H4 (cell line): ENCODE measurements at places on chromosomes 11 and 22.

DNA sequence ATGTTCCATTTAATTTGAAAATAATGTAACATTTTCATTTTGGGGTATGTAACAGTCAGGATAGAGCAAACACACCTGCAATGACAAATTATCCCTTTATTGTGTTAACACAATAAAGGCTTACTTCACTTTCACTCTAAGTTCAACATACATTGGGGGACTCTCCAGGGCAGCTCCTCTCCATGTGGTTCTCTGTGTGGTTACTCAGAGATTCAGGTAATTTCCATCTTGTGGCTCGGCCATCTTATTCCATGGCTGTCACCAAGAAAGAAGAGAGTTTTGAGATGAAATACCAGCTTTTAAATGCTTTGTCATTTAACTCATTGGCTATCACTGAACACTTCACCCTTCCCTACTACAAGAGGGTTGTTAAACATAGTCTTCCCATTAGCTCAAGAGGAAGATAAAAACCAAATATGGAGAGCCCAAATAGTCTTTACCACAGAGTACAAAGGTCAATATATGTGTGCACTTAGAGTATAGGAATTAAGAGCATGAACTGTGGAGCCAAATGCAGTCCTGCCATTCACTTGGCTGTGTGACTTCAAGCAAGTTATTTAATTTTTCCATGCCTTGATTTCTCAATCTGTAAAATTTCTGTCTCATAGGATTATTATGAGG is 10.6 kb upstream of the TPH1 start:
- no peak for DNase-seq

DNA sequence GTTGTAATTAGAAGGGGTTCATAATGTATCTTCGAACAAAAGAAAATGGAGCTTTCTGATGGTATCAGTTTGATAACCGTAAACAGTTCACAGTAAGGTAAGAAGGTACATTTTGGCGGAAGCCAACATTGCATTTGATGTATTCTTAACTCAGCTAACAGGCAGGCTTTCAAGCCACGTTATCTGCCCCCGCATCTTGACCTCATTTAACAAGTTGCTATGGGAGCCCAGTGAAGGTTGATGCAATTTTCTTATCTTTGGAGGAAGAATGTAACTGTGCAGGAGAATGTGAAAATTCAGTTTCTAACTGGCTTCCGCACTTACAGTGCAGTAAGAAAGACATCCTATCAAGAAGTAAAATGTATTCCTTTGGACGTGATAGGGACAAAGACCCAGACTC is 110.6 kb downstream of the ETS1 start:
- no peak for DNase-seq

- DNase-seq, result no peak
These were observed 13.6 kb upstream of the CHRNA10 start for GRCh38 chr11:3684819-3685172.

- DNase-seq, result no peak
These were observed 138.5 kb downstream of the NXPE2 start for GRCh38 chr11:114816791-114817190.

DNA sequence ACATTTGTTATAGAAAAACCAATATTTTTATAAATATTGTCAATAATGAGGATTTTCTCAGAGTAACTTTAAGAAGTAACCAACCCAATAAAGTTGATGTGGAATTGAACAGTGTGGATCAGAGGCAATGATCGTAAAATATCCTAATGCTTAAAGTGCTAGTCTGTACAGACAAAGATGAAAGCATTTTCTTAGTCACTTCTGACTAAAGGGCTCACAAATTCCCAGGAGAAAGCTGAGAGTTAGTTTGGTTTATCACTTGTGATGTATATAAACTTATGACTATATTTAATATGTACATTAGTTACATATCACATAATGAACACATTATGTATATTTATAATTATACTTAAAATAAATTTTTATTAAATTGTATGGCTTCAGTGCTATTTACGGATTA is 25.4 kb upstream of the DDI1 start:
- no peak for DNase-seq

- DNase-seq, result no peak
These were observed 94.9 kb upstream of the SEPTIN5 start for GRCh38 chr22:19619144-19620009.

DNA sequence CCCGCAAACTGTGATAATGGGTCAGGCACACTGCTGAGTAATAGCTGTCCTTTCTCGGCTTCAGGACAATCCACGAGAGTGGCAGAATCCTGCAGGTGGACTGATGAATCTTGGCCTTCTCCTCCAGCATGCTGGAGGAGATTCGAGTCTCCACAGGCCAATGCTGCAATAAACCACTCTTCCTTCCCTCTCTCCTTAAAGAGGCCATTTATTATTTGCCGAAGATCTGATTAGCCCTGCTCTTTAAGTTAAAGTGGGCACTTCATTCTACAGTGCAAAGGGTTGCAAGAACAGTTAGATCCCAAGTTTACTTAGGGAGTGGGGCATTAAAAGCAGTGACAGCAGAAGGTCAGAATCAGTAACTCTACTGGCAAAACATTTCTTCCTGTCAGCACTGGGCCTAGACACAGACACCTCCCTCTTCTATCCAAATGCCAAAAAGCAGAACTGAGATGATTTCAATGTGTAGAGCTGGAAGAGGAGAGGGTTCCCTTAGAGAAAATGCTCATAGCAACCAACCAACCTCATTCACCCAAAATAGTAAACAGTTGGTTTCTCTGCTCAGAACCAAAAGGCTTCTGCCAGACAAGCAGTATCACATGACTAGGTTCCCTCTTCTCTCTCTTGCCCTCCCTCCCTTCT is 121.7 kb downstream of the SGSM3 start:
- DNase-seq, result no peak

- no peak for DNase-seq
These were observed 14.8 kb downstream of the TOP3B start for GRCh38 chr22:21967693-21968271.

GRCh38 chr11:65814986-65815565 is 18.7 kb upstream of the SNX32 start:
- no peak for DNase-seq

DNA sequence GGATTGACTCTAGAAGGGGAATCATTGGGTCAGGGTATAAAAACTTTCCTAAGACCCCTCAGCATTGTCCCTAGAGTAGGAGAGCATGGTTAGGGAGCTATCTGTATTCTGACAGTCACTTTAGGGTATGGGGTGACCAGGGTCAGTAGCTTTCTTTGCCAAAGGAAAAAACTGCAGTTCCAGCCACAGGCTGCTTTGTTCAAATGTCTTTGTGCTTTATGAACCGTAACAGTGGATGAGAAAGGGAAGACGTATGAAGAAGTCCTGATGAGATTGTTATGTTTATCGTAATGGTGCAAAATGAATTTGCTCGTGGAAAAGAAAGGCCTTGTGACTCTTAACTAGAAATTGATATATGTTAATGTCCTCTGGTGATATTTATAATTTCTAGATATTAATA is 30.0 kb downstream of the CYB5R2 start:
- DNase-seq, result no peak

- peak; percentile 29 for DNase-seq
These were observed at the start of gene PPM1F for GRCh38 chr22:21952586-21953571. PPM1F (minus strand) TSS chr22:21952848; CDS start chr22:21946048, 6,800 bp downstream.

- no peak for DNase-seq
These were observed 21.7 kb downstream of the POU2AF1 start for GRCh38 chr11:111357150-111358037.

DNA sequence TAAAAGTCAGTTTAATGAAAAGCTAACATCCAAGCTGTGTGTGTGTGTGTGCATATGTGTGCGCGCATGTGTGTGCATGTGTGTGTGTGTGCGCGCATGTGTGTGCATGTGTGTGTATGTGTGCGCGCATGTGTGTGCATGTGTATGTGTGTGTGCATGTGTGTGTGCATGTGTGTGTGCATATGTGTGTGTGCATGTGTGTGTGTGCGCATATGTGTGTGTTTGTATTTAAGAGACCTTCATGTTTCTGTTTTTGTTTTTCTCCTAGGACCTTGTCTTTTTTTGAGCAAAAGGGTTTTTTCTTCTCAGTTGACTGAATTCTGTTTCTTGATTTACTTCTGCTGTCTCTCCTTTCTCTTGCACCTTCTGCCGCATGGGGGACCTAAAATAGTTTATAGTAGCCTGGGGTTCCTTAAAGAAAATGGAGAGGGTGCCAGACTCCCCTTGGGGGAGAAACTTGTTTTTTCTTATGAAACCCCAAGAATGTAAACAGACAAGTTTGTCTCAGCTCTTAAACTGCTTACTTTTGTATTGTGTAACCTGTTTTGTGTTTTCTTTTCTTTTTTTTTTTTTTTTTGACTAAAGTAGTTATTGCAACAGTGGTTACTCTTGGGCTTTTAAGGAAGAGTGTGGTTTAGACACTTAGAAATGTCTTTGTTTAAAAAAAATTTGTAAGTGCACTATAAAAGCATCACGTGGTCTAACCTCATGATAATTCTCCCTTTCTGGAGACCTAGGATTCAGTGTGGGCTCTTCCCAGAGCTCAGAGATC is 53.0 kb downstream of the OSBPL5 start:
- DNase-seq, result peak; percentile 65

- peak; percentile 11 for DNase-seq
These were observed 26.5 kb upstream of the CADM1 start for GRCh38 chr11:115530752-115531151.

- no peak for DNase-seq
These were observed 95.9 kb downstream of the MIAT start for GRCh38 chr22:26753125-26753862.

GRCh38 chr11:86355256-86355655 is 19.4 kb upstream of the CCDC81 start:
- no peak for DNase-seq

DNA sequence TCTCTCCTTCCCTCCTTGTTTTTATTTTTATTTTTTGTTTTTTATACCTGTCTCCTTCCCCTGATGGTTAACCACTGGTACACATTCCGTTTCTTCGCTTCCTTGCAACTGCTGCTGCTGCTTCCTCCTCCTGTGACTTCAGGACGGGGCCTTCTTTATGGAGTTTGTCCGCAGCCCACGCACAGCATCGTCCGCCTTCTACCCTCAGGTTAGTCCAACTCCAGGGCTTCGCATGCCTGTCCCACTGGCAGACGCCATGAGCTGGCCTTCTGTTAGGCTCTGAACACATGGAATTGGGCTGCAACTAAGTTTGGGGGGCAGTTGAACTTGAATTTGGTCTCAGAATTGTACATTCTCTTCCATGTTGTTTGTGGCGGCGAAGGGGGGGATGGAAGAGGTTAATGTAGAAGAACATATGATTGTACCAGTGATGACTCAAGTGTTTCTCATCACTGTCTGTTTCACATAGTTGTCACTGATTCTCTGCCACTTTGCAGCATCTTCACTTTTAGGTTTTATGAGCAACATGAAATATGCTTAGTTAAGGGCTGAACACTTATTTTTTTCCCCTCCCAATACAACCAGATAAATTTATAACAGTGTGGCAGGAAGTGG is 83.0 kb upstream of the YWHAH start:
- DNase-seq, result no peak

- no peak for DNase-seq
These were observed 1350.5 kb downstream of the BRD1 start for GRCh38 chr22:48477031-48477721.

DNA sequence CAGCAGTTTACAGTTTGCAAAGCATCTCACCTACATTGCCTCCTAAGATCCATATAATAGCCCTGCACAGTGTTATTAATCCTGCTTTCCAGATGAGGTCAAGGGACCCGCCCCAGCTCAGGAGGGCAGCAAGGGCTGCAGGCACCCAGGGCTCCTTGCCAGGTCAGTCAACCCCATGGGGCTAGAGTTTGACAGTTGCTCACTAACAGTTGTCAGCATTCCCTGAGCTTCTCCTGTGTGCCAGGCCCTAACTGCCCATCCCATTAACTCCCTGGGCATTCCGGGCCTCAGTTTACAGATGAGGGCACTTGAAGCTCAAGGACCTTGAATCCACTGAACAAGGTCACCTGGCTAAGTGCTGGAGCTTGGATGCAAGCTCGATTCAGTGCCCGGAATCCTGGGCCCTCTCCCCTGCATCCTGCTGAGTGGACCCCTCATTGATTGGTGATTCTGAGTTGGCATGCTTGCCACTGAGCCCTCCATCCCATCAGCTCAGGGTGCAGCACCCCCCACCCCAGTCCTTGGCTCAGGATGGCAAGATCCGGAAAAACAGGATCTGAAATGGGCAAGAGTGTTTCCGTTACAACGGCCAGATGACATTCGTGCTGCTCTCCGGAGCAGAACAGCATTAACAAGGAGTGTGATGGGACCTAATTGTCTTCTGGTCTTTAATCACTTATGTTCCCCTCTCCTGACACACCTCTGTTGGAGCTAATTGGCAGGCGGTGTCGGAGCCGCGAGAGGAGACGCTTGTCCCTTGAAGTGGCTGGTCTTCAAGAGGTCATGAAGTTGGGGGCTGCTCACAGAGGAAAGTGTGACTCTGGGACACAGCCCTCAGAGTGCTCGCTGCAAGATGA is 87.4 kb upstream of the SHISAL1 start:
- no peak for DNase-seq

- DNase-seq, result no peak
These were observed 69.8 kb downstream of the PRR5L start for GRCh38 chr11:36365907-36366306.

DNA sequence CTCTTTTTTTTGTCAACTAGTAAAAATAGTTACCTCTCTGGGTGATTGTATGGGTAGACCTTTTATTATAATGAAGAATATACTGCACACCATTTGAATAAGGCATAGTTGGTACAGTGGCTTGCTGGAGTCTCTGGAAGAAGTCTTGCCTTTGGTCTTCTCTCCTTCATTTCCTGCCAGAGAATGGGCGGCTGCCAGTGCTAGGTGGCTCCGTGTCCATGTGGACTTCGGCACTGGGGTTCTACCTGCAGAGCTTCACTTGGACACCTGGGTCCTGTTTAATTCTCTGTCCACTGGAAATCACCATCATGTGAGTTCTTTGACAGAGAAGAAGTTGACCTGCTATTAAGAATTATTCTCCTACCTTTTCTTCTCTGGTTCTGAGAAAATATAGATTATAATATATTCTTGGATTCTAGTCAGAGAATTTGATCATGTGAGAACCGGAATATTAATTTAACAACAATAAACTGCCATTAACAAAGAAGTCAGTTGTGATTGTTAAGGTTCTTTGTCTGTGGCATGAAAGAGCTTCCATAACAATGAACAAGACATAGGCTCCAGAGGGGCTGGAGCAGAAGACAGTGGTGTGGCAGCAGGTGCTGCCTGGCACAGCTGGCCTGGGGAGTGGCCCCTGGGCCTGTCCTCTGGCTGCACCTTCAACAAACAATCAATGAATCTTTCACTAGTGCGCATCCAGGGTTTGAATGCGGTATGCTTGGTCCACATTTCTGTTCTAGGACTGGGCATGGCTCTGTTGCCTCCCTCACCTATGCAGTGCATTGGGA is 77.5 kb downstream of the PPFIBP2 start:
- DNase-seq, result no peak

DNA sequence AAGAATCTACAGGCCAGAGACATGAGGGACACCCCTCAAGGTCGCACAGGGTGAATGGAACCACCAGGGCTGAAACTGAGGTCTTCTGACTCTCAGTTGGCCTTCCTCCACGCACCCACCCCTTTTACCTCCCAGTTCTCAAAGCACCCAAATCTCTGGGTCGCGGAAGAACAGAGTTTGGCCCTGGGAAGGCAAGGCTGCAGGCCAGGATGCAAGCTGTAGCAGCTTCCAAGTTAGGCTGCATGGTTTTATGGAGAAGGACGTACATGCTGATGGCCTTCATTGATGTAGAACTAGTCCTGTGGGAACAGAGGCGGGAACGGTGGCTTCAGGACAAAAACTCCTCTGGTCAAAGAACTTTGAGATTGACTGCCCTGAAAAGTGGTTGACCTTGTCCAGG is 143.5 kb upstream of the B3GAT1 start:
- no peak for DNase-seq

- peak; percentile 21 for DNase-seq
These were observed 203.8 kb upstream of the TMEM45B start for GRCh38 chr11:129611661-129612446.

- DNase-seq, result peak; percentile 97
These were observed at the start of gene APOBEC3B for GRCh38 chr22:38981992-38982927. APOBEC3B (plus strand) TSS chr22:38982347; CDS start chr22:38982454, 107 bp downstream.
